GM12865 (cell line): ENCODE measurements at places on chromosomes 5 and 9.

- DNase-seq: no peak
These were observed 277.7 kb upstream of the PTGER4 start for GRCh38 chr5:40402007-40402364.

GRCh38 chr5:175464074-175464941, 14.1 kb upstream of the SFXN1 start:
- peak; percentile 66 for DNase-seq

- no peak for DNase-seq
These were observed 3.2 kb downstream of the NKD2 start for GRCh38 chr5:1011741-1012312.

GRCh38 chr5:56129288-56129687, 103.8 kb downstream of the ANKRD55 start:
- DNase-seq: no peak

- no peak for DNase-seq
These were observed 10.7 kb downstream of the CAMK2A start for GRCh38 chr5:150278916-150279315.

DNA sequence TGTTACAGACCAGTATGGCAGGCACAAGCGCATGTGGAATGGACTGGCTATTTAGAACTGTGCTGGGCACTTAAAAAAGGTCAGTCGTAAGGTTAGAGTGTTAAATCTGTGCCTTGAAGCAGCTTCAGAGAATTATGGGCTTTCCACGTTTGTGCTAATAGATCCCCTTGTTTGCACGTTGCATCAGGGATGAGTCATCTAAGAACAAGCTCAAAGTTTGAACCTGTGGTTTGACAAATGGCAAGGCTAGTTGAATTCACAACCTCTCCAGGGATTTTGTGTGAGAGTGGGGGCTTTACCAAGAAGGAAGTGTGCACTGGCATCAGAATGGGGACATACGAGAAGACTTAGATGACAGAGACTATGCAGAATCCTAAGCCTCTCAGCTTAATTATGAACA, 249.6 kb downstream of the IRX1 start:
- no peak for DNase-seq
